ENCODE measurements at places on chromosomes 12 and 14. TPM values are rescaled to one million over a fixed set of nuclear protein-coding genes. Genes with fewer than 3 reads are reported as not detected.

B4GALNT3 gene
- total RNA-seq: 1.6 TPM

DNA sequence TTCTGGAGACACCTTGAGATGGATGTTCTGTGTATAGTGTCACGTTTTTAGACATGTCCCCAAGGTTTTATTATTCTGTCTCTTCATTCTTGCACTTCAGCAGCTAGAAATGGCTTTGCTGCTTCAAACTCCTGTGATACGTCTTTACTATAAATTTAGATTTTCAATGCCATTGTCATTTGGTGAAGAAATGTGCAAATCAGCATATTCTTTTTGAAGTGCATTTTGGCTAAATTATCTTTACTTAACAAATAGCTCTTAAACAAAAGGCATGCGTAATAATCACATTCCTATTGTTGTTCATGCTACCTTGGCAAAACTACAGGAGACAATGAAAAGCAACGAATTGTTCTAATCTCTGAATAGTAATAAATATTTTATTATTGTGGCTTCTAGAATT lies 502.9 kb upstream of the SYT1 start:
- no peaks in the 10 kb centered on the region for H3K27me3 ChIP-seq
- no peak for DNase-seq
- no peak overlapping the region for H3K4me3 ChIP-seq
- no peaks in the 10 kb centered on the region for H3K4me1 ChIP-seq
- H3K36me3 ChIP-seq: no peaks in the 10 kb centered on the region

FLRT2 gene
- total RNA-seq: 0.03 TPM

CDCA3 gene
- total RNA-seq: 2.7 TPM

DNA sequence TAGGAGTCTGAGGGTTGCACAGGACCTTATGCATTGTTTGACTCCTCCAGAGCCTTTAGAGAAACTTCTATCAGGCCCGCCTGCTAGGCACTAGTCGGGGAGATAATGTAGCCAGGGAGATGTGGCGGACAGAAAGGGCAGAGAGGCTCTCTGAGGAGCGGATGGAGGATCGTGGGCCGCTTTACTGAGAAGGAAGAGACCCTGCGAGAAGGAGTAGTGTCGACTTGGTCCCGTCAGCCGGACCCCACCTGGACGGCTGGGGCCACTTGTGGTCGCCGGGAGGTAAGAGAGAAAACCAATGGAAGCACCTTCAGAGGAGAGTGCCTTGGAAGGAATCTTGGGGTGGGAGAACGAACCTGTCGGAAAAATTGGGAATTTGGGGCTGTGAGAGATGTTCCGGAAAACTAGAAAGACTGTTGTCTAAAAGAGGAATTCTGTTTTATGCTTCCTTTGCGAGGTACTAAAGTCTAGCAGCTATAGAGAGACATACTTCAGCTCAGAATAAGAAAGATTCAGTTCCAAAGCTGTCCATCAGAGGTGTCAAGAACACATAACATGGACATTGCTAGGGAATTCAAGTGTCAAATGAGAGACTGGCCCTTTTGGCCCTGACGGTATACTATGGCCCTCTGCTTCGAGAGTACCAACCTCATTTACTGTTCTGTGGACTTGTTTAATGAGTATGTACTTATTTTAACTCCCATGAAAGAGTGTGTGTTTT lies 660 bp upstream of the MCRS1 start:
- no peaks in the 10 kb centered on the region for H3K27me3 ChIP-seq
- H3K4me3 ChIP-seq: peak overlapping the region; percentile 97
- peaks cover 14% of the 10 kb centered on the region for H3K36me3 ChIP-seq
- no peak overlapping the region for H3K27ac ChIP-seq

GRCh38 chr12:18224745-18225144 lies 36.6 kb upstream of the PIK3C2G start:
- no peak for DNase-seq
- no peak overlapping the region for H3K27ac ChIP-seq
- no peaks in the 10 kb centered on the region for H3K27me3 ChIP-seq

KRT78 gene
- total RNA-seq: not detected

GRCh38 chr12:47909839-47910465 lies 5.2 kb upstream of the VDR start:
- H3K36me3 ChIP-seq: no peaks in the 10 kb centered on the region
- H3K4me1 ChIP-seq: no peaks in the 10 kb centered on the region
- no peak for DNase-seq
- H3K27me3 ChIP-seq: peaks cover 8% of the 10 kb centered on the region
- H3K4me3 ChIP-seq: no peak overlapping the region

TOMM20L gene
- not detected for total RNA-seq

PABPN1 gene
- 186 TPM for total RNA-seq

DNA sequence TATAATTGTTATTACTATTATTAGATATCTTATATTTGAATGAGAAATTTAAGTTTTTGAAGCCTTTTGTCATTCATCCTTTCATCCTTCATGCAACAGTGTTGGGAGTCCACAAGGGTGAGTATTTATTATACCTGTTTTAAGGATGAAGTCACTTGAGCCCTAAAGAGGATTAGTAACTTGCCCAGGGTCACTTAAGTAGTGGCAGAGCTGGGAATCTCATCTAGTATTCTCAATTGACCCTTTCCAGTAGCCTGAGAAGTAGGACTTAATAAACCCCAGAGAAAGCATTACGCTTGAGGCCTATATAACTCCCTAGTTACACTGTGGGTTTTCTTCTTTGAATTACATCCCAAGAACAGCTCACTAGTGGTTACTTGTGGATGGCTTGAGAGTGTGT lies 119.8 kb downstream of the SRGAP1 start:
- H3K27me3 ChIP-seq: peaks cover 5% of the 10 kb centered on the region
- no peak overlapping the region for H3K4me3 ChIP-seq
- H3K27ac ChIP-seq: no peak overlapping the region
- H3K36me3 ChIP-seq: no peaks in the 10 kb centered on the region
- DNase-seq: no peak
- no peaks in the 10 kb centered on the region for H3K4me1 ChIP-seq

DNA sequence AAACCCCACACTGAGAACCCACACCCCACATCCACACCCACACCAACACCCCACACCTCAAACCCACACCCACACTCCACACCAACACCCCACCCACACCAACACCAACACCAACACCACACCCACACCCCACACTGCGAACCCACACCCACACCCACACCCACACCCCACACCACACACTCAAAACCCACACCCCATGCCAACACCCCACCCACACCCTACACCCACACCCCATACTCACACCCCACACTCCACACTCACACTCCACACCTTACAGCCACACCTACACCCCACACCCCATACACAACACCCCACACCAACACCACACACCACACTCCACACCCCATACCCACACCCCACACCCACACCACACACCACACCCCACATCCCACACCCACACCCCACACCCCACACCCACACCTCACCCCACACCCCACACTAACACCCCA lies 38.0 kb downstream of the TMEM120B start:
- DNase-seq: peak; percentile 11
- H3K36me3 ChIP-seq: no peaks in the 10 kb centered on the region
- no peaks in the 10 kb centered on the region for H3K27me3 ChIP-seq
- peak overlapping the region; percentile 43 for H3K27ac ChIP-seq
- H3K4me3 ChIP-seq: no peak overlapping the region
- H3K4me1 ChIP-seq: peaks cover 12% of the 10 kb centered on the region

- H3K4me3 ChIP-seq: no peak overlapping the region
- H3K27me3 ChIP-seq: no peaks in the 10 kb centered on the region
- DNase-seq: no peak
- H3K36me3 ChIP-seq: peaks cover 65% of the 10 kb centered on the region
These were observed 27.8 kb downstream of the AREL1 start for GRCh38 chr14:74685056-74685455.

DNA sequence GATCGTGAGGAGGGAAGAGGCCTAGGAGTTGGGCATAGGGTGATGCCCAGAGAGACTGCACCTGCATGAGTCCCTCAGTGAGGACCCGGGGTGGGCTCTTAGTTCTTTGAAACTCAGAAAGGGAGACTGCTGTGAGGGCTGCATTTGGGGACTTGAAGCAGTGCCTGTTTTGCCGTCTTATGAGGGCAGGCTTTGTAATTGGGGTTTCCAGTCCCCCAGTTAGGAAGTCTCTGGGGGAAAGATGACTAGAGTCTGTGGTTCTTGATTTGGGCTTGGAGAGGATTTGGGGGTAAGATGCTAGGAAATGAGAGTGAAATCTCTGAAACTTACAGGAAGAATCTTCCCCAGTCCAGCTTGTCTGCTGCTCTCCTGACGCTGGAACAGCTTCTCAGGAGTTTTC lies 99.6 kb downstream of the ARF6 start:
- no peaks in the 10 kb centered on the region for H3K36me3 ChIP-seq
- H3K27me3 ChIP-seq: no peaks in the 10 kb centered on the region
- H3K27ac ChIP-seq: no peak overlapping the region
- H3K4me1 ChIP-seq: no peaks in the 10 kb centered on the region

NKX2-1 gene
- total RNA-seq: 0.16 TPM

GRCh38 chr14:77185093-77185465 lies 3.5 kb downstream of the TMEM63C start:
- no peak overlapping the region for H3K27ac ChIP-seq
- no peak for DNase-seq
